ENCODE measurements at places on chromosomes 4 and X.

GRCh38 chr4:8150152-8151090, 8.2 kb downstream of the ABLIM2 start:
- DNase-seq = no peak

DNA sequence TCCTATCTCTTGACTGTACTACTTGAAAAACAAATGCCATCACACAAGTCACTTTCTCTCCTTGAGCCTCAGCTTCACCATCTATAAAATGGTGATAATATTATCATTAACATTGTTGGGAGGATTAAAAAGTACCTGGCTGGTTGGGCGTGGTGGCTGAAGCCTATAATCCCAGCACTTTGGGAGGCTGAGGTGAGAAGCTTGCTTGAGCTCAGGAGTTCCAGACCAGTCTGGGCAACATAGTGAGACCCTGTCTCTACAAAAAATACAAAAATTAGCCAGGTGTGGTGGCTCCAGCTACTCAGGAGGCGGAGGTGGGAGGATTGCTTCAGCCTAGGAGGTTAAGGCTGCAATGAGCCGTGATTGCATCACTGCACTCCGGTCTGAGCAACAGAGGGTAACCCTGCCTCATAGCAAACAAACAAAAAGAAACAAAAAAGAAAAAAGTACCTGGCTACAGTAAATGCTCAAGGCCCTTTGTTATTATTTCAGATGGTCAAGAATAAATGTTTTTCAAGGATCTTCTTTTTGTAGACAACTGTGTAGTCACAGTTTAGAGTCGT, 120.3 kb downstream of the CHRNA9 start:
- no peak for DNase-seq

DNA sequence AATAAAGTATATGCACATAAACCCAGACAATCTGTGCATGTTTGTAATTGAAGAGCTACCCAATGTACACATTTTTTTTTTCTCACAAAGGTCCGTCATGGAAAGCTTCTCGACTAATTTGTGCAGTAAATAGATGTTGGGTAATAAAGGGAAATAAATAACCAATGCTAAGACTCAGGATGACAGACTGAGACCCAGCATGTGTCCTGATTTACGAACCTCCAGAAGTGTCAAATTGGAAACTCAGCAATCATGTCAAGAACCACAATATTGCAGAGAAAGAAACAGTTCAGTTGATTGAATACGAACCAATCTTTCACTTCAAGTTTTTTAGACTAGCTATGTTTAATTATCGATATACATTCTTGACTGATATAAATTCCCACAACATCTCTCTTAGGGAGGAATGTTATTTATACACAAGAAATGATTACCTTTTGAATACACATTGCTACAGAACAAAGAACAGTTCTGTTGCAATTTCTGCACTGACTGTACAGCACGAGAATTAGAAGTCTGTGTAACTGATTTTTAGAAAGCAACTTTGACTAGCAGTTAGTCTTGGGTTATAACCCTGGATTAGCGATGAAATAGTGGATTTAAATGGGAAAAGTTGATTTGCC, 625.6 kb upstream of the FTHL17 start:
- no peak for DNase-seq

DNA sequence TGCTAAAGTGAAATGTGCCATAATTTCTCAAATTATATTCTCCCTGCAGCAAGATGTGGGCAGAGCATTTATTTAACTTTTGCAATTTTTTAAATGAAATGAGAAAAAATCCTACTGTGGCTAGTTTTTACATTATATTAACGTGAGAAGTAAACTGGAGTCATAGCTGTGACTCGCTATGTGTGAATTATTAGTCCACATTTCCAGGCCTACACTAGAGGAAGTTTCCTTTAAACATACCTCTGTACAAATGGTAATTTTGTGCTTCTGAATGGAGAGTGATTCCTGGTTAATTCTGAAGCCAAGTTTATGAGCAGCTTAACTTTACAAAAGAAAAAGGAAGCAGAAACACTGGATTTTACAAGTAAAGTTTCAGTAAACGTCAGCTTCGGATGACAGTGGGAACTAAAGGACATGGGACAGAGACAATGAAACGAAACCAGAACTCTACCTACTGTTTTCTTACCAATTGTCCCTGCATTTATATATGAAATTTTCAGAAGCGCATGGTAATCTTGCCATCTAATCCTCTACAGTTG, 72.4 kb downstream of the FBXO8 start:
- no peak for DNase-seq

GRCh38 chrX:29044423-29045184, 457.4 kb downstream of the IL1RAPL1 start:
- DNase-seq = no peak

GRCh38 chr4:4724321-4724720, 135.1 kb upstream of the MSX1 start:
- no peak for DNase-seq

DNA sequence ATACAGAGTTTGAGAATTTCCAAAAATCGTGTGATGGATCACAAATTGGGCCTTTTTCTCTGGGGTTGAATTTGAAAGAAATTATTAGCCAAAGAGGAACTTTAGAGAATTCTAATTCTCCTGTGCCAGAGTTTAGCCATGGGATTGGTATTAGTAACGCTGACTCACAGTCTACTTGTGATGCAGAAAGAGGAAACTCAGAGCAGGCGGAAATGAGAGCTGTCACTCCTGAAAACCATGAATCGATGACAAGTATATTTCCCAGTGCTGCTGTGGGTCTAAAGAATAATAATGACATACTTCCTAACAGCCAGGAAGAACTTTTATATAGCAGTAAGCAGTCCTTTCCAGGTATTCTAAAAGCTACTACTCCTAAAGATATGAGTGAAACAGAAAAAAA, 64.9 kb downstream of the N4BP2 start:
- DNase-seq = no peak

- no peak for DNase-seq
Measured at GRCh38 chrX:136203438-136203837, 47.8 kb downstream of the MAP7D3 start.

- no peak for DNase-seq
Measured at GRCh38 chr4:7322166-7322991, 112.4 kb downstream of the PSAPL1 start.

GRCh38 chr4:2570551-2571222, 34.2 kb downstream of the FAM193A start:
- no peak for DNase-seq

DNA sequence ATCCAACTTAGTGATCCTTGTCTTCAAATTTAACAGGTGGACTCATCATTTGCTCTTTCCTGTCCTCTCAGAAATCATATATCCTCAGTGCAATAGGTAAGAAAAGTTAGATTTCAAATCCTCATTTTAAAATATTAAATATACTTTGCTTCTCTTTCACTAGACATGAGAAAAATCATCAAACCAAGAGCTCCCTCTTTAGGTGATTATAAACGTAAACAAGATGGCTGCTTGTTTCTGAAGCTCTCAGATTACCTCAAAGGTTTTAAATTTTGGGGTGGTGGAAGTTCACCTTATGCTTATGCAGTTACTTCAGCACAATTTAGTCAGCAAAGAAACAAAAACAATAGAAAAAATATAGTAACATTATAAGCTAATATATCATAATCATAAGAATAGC, 27.3 kb downstream of the CSN3 start:
- DNase-seq = no peak

DNA sequence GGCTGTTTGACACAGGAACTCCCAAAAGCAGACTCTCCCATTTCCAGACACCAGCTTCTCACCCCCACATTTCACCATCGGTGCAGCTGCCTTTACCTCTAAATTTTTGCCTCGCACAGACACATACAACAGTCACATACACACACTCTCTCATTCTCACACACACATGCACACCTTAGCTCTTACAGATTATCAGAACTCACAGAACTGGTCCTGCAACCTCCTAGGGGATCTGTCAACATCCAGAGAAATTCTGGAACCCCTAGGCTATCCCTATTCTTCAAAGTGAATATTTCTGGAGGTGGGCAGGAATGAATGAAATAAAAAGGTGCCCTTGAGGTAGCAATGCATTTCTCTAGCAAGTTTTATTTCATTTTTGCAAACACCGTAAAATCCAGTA, 4.1 kb downstream of the HS6ST2 start:
- DNase-seq = no peak

GRCh38 chrX:110045421-110045820, 42.5 kb downstream of the TMEM164 start:
- DNase-seq = no peak

DNA sequence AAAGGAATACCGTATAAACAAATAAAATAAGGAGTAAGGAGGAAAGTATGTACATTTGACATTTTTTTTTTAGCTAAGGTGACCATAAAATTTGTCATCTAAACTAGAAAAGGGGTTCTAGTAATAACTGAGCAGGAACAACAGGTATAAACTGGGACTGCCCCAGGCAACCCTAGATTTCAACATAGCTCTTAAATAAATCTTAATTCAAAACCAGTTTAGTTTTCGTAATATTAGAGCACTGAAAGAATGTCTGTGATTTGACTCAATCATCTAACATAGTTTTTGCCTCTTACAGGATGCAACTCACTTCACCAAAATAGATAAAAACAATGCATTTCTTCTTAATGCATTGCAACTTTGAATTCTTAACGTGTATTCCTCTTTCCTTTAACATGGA, 257.7 kb downstream of the ADAMTS3 start:
- DNase-seq = no peak

GRCh38 chr4:124133753-124134152, 578.8 kb downstream of the ANKRD50 start:
- DNase-seq = no peak

- DNase-seq = no peak
Measured at GRCh38 chrX:143781103-143781502, 60.6 kb upstream of the SPANXN2 start.

DNA sequence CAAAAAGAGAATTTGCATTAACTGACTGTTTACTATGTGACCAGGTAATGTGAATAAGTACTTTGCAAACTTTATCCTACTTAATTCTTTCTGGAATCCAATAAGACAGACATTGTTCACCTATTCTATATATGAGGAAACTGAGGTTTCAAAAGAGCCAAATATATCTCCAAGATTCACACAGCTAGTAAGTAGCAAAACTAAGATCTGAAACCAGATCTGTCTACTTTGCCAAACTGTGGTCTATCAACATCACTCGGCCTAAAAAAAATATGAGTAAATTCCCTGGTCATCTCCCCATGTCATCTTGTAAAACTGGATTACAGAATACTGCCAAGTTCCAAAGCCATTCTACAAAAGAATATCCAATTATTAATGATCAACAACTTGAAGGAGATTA, 52.8 kb downstream of the ANAPC10 start:
- DNase-seq = no peak

DNA sequence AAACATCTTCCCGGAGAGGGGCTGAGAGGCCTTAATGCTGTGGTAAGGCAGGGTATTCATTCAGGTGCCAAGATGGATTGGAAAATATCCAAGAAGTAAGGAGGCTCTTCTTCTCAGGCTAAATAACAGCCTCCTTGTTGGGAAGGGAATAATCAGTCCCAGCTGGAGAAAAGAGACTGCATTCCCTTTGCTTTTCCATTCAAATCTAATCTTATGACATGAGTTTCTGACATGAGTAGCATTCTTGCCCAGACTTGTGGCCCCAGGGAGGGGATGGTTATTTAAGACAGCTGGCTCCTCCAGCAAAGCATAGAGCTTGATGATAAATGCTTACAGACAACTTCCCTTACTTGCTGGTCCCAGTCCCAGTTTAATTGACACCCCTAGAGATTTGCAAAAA, 98.3 kb downstream of the DCLK2 start:
- no peak for DNase-seq

DNA sequence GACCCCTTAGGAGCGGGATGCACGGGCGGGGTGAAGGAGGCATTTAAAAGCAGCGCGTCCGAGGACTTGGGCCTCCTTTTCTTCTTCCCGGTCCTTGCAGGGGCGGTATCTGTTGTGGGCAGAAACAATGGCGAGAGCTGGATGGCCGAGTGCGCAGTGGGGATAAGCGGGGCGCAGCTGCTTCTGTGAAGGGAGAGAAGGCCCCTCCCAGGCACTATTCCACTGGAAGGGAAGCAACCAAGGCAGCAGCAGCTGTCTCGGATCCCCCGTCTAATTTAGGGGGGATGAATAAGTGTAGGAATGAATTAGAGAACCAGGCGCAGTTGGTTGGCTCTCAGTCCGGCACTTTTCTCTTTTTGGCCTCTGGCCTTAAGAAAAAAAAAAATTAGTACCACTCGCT, 995 bp downstream of the SMARCA5 start:
- no peak for DNase-seq

DNA sequence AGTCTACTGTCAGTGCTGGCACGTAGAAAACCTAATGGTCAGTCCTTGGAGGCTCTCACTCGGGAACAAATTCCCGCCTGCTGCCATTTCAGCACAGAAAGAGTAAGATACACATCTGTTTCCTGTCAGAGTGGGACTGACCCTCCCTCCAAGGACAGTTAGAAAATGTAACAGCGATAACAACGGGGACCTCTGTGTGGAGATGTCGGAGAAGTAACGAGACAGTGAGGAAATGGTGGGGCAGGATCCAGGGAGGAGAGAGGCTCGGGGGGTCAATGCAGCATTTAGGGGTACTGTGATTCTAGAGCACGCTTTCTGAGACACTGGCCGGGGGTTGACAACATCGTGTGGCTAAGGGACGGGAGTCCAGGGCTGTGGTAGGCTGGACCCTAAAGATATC, 36.0 kb upstream of the SORCS2 start:
- DNase-seq = no peak

DNA sequence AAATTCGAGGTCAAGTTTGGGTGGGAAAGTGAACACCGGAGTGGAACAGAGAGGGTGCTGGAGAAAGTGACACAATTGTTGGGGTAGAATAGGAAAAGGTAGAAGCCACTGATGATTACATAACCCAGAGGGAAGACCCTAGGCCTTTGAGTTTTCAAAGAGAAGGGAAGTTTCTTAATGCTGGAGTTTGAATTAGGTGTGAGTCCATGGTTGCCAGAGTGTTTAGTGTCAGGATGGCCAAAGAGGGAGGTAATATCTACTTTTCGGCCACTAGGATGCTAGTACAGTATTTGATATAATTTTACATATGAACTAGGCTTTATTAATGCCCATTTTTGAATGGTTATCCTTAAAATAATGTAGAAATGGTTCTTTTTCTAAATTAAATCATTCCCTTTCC, 5.4 kb downstream of the BCORL1 start:
- no peak for DNase-seq

GRCh38 chr4:54930226-54930625, 195.2 kb downstream of the KDR start:
- DNase-seq = no peak

- DNase-seq = no peak
Measured at GRCh38 chr4:140952717-140953116, 180.6 kb downstream of the RNF150 start.

DNA sequence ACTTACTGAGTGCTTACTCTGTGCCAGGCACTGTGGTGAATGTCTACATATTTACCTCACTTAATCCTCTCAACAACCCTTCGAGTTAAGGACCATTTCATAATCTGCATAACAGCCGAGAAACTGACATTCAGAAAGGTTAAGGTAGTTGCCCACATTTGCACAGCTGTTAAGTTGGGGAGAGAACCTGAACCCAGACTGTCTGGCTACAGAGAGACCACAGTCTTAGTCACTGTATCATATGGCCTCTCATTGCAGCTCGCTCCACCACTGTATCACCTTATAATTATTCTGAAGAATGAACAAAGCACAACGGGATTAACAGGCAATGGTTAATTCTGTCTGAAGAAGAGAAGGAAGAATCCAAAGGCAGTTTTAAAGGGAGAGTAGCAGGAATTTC, 98.5 kb downstream of the ADGRA3 start:
- no peak for DNase-seq

- no peak for DNase-seq
Measured at GRCh38 chr4:51831133-51831532, 11.8 kb upstream of the DCUN1D4 start.

- no peak for DNase-seq
Measured at GRCh38 chr4:147596377-147596776, 20.8 kb upstream of the TMEM184C start.

Measured in esophagus squamous epithelium (tissue), 5 donors.